Keratinocyte (primary cell): ENCODE measurements at places on chromosomes 1 and 21. TPM values are rescaled to one million over a fixed set of nuclear protein-coding genes. Genes with fewer than 3 reads are reported as not detected.

GRCh38 chr21:34166468-34166867 lies 93.1 kb downstream of the MRPS6 start:
- DNase-seq: no peak

The CYB5RL gene
- polyA plus RNA-seq: 0.67 to 1.3 TPM (median 0.73 TPM) in 3 replicates

- no peak for DNase-seq
Measured at GRCh38 chr1:94398356-94398755, 19.8 kb upstream of the ABCD3 start.

- DNase-seq: no peak
Measured at GRCh38 chr1:227901239-227901905, 46.4 kb downstream of the WNT9A start.

DNA sequence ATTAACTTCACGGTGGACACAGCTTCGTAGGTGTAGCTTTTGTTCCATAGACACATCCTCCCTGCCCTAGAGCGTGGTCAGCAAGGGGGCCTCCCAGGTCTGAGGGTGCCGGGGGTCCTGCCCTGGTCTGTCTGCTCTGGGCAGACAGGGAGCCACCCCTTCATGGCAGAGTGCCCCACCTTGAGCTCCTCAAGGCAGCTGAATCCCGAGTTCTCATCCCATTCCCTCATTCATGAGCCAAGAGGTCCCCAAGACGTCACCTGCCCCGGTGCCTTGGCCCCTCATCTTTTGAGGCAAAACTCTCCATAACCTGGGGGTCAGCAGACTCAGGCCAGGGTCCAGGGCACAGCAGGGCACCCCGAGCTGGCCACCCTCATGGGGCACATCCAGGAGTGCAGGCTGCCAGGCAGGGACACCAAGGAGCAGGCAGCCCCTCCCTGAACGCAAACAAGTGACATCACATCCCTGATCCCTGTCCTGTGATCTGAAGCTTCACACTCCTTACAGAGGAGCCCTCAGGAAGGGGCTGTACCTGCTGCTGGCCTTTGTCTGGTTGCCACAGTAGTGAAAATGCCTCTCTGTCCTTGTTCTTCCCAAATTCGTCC lies 23.3 kb downstream of the UBASH3A start:
- no peak for DNase-seq

DNA sequence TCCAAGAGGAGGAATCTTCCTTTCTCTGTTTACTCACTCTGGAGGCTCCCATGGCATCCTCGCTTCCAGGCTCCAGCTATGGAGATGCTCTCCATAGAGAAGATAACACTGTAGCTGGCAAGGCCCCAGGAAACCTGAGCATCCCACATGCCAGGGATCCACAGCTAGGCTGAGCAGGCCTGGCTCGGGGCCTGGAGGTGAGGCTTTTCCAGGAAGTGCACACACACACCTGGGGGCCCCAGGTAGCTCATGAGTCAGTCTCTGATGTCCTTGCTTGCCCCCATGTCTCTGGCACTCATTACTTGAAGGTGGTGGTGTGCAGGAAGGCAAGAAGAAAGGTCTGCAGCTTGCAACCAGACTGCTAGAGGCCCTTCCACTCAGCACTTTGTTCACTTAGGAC lies 5.5 kb upstream of the LCE5A start:
- peak; percentile 53 for DNase-seq

GRCh38 chr1:83500987-83501591 lies 497.8 kb downstream of the TTLL7 start:
- no peak for DNase-seq

DNA sequence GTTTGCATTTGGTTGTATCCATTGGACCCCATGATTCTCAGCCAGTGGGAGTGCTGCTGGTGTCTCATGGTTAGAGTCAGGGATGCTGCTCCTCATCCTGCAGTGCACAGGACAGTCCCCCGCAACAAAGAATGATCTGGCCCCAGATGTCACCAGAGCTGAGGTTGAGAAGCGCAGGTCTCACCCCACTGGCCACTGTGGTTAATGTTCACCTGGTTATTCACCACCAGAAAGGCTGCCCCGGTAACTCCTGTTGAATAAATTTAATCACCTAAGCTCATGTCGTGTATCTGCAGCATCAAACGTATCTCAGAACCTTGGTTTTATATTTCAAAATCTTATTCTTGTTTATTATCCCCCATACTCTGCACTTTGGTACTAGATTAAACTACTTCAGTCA lies 75.8 kb downstream of the ATP5PO start:
- no peak for DNase-seq

The SH2D5 gene
- polyA plus RNA-seq: 60.8 to 83.8 TPM (median 69.0 TPM) in 3 replicates

GRCh38 chr1:233294913-233295236 lies 650 bp downstream of the PCNX2 start:
- no peak for DNase-seq

GRCh38 chr1:81922955-81923354 lies 122.2 kb downstream of the ADGRL2 start:
- DNase-seq: no peak

DNA sequence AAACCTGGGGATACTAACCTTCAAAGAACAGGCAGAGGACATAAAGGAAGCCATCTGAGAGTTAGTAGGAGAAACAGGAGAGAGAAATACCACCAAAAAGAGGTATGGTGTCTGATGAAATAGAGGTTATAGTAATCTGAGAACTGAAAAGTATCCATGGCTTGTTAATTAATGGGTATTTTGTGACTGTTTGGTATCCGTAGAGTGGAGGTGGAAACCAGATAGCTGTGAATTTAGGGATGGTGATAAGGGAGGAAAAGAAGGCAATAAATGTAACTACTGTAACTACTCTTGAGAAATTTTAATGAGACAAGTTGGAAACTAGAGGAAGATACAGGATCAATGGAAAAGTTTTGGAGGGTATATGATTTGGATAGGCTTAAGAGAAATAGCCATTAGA lies 27.5 kb downstream of the PRKAA2 start:
- no peak for DNase-seq

The PADI2 gene
- 0.09 to 0.23 TPM (median 0.13 TPM) in 3 replicates for polyA plus RNA-seq

The GUCA2A gene
- not detected in 3 replicates for polyA plus RNA-seq

DNA sequence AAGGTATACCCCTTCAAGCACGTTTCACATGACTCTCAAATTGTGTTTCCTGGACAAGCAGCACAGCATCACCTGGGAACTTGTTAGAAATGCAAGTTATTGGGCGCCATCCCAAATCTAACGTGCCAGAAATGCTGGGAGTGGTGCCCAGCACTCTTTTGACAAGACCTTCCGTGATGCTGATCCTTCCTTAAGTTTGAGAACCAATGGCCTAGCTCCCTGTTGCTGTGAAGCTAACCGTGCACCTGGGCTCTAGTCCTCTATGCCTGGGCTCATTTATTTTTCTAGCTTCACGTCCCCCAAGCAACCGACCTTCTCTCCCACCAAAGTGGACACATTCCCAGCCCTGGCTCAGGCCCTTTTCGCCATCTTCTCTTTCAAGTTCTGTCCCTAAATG lies 4.3 kb downstream of the BEST4 start:
- no peak for DNase-seq

DNA sequence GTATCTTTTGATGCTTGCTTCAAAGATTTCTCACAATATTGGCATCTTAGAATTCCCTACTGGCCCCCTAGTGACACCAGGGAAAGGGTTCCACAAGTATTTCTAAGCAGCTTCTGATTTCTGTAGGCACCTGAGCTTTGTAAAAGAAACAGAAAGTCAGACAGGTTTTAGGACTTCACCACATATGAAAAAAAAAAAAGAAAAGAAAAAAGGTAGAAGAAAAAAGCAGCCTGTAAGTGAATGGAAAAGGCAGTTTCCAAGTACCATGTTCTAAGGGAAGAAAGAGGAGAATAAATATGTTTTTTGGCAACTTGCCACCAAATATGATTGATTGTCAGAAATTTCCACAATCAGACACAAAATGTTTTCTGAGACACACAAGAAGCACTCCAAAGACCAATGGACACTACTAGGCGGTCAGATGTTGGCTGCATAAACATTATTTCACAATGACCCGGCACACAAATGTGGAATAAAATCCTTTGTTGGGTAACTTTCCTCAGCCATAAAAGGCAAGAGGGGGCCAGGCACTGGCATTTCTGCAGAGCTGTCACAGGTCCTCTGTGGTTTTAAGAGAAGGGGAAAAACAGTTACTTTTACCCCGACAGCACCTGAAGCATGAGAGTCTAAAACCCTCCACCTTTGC lies 12.7 kb upstream of the CPLANE2 start:
- DNase-seq: no peak

DNA sequence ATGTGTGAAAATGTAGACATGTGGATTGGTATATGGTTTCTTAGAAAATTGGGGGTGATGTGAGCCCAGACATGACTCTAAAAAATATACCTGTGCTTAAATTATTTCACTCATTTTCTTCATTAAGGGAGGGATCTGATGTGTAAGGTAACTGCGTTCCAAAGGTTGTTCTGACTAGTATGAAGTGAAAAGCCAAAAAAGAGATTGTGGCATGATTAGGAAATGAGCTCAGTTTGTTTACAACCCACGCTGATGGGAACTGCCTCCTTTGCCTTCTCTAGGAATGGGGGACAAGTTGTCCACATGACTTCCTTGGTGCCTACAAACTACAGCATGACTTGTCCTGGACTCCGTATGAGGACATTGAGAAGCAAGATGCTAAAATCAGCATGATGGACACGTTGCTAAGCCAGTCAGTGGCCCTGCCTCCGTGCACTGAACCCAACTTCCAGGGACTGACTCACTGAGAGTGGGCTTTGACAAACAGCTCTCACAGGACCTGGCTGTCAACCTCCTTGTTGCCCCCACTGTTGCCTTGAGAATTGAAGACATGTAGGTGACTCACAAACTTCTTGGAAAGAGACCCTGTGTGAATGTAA lies 8.0 kb downstream of the C1orf50 start:
- no peak for DNase-seq

DNA sequence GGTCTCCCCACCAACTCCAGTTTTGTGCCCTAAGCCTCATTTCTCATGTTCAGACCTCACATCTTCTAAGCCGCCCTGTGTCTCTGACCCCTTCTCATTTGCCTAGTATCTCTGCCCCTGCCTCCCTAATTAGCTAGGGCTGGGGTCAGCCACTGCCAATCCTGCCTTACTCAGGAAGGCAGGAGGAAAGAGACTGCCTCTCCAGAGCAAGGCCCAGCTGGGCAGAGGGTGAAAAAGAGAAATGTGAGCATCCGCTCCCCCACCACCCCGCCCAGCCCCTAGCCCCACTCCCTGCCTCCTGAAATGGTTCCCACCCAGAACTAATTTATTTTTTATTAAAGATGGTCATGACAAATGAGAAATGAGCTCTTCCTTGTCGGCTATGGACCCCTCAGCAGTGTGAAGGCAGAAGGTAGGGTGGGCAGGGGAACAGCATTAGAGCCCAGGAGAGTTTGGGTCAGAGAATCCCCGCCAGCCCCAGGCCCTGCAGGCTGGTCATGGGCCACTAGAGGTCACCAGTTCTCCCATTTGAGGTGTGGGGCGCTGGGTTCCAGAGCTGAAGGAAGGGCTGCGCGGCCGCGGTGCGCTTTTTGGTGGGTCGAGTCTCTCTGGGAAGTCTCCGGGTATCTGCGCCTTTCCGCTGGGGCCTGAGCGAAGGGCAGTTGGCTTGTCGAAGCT lies 11.5 kb downstream of the ADAMTSL4 start:
- DNase-seq: no peak

DNA sequence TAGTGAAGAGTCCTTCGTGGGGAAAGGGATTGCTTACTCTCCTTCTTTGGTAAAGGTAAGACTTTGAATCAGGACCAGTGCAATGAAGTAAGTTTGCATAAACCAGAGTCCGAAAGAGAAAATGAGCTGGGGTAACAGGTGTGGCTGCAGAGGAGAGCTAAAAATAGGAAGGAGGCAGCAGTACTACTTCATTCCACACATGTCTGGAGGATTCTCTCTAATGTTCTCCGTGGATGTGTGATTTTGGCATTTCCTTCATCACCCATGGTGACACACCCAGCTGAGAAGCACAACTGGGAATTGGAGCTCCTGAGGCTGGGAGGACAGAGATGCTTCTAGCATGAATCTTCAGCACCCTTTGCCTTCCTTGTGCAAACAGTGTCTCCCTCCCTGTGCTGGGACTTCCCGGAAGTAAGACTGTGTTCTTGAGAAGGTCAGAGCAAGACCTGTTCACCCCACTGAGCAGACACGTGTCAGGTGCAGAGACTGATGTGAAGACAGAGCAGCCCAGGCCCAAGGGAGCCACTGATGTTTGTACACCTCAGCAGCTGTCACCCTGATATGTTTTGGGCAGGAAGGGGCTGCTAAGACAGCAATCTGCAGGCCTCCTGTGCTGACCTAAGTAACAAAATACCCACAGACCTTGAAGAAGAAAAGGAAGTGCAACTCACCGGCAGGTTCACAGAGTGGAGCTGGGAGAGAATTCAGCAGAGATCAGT lies 13.3 kb downstream of the FCRL1 start:
- DNase-seq: no peak
